ENCODE measurements at places on chromosomes 6 and 20.
A peak's percentile ranks its signal among the peaks of the same experiment; 100 is the strongest.

GRCh38 chr6:12939314-12939713 is 222.7 kb downstream of the PHACTR1 start:
- no peak for DNase-seq

GRCh38 chr20:39676857-39677391 is 714.8 kb downstream of the DHX35 start:
- DNase-seq = no peak

- no peak for DNase-seq
Measured at GRCh38 chr6:166588691-166589336, 2.3 kb upstream of the RAMACL start.

GRCh38 chr6:235763-236360 is 56.4 kb upstream of the DUSP22 start:
- DNase-seq = no peak

GRCh38 chr20:63096681-63097335 is 90.0 kb upstream of the BHLHE23 start:
- no peak for DNase-seq

GRCh38 chr6:46655803-46656202 is 3.0 kb downstream of the SLC25A27 start:
- no peak for DNase-seq

DNA sequence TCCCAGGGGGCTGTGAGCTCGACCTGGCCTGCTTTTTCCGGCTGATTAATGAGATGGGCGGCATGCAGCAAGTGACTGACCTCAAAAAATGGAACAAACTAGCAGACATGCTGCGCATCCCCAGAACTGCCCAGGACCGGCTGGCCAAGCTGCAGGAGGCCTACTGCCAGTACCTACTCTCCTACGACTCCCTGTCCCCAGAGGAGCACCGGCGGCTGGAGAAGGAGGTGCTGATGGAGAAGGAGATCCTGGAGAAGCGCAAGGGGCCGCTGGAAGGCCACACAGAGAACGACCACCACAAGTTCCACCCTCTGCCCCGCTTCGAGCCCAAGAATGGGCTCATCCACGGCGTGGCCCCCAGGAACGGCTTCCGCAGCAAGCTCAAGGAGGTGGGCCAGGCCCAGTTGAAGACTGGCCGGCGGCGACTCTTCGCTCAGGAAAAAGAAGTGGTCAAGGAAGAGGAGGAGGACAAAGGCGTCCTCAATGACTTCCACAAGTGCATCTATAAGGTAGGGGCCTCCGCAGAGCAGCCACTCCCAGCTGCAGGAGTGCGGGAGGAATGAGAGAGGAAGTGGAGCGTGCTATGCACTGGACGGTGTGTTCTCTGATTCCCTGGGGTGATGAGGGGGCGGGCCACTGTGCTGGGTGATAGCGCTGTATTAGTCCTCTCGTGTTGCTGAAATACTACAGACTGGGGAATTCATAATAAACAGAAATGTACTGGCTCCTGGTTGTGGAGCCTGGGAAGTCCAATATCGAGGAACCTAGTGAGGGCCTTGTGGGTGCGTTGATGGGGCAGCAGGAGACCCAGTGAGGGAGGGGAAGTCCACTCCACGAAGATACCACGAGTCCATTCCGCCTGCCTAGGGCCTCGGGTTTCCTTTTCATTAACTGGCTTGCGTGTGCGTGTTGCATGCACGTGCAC is 161.7 kb downstream of the DTNBP1 start:
- no peak for DNase-seq

DNA sequence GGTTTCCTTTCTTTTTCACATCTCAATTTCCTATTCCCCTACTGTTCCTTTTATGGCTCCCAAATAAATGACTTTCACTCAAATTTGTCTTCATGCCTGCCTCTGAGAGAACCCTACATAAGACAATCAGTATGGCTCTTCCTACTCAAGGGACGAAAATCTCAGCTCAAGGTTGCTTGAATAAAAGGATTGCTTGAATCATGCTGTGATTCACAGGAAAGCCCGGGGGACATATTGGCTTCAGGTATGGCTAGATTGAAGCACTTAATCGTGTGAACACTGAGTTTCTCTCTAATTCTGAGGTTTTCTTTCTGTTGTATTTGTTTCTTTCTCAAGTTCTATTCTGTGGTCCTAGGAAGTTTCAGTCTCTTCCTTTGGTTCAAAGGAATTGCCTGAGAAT is 140.3 kb upstream of the SULF2 start:
- no peak for DNase-seq

- DNase-seq = peak; percentile 27
Measured at GRCh38 chr20:62668441-62669027, 26.2 kb downstream of the SLCO4A1 start.

DNA sequence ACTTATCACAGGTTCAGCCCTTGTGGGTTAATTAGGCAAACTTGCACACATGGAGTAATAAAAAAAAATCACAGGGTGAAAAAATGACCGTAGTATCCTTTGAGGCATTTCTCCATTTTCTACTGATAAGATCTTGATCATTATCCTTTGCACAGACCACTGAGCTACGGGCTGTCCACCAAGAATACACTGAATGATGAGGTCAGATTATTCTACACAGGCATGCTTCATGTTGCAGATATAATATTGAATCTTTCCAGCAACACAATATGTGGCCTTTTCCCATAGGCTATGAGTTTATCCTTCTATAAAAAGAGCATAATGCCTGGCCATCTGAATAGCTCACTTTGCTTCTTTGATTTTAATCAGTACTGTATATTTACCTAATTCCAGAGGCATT is 168.9 kb downstream of the FRK start:
- no peak for DNase-seq

GRCh38 chr6:73733791-73734190 is 37.8 kb downstream of the CD109 start:
- DNase-seq = no peak

- DNase-seq = no peak
Measured at GRCh38 chr6:40717411-40718057, 130.4 kb upstream of the LRFN2 start.

DNA sequence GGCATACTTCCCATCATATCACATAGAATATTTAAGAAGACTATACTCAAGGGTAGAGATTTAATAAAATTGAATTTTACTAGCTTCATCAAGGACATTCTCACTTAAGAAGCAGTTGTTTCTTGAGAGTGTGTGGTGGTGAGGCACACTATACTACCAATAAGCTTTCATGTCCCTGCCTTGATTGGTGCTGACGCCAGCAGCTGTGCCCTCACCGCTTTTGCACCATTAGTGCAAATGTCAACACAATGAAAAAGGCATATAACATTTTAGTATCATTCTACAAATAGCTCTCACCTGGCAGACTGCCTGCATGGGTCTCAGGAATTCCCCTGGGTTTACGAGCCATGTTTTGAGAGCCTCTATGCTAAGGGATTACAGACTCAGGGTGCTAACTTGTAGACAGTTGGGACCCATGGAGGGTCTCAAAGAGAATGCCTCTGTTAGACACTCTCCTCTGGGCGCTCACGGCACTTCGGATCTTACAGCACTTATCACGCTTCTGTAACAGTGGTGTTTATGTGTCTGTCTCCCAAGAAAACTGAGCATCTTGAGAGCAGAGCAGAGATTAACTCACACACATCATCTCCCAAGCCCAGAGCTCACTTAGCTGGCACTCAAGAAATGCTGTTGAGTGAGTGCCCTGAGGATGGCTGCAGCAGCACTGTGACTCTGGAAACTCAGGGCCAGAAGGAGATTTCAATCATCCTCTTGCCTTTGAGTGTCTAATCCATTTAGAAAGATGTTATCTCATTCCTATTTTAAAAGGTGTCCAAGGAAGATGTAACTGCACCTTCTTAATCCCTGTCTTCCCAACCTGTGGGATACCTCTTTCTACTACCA is 143.3 kb upstream of the GPR6 start:
- DNase-seq = no peak

DNA sequence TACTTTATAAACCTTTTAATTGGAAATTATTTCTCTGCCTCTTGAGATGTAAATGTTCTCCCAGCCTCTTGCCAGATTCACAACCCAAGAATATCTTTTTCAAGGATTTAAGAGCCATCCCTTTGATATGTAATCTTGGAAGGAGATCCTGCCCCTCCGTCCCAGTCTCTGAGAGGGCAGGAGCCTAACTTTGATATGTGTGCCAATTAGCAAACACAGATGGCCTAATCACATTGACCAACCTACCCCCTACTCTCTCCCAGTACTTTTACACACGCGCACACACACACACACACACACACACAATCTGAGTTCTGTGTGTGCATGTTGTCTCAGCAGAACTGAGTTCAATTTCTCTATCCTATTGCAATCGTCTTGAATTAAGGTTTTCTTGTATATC is 623.8 kb downstream of the PHF3 start:
- no peak for DNase-seq

DNA sequence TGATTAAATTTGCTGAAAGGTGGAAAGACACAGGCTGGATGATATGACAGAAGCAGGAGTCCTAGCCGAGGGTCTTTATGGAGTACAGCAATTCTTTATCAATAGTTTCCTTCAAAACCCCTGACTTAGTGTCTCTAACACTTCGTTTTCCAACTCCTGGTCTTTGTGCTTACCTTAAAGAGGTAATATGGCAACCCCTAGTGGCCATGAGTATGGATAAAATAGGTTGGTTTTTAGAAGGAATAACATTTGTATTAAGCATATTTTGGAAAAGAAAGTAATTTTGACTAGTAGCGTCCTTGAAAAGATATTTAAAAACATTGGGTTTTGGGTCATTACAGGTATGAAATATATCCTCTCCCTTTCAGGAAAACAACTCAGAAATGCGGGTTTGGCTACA is 51.9 kb downstream of the VGLL2 start:
- DNase-seq = no peak

GRCh38 chr6:21438986-21439352 is 154.6 kb upstream of the SOX4 start:
- no peak for DNase-seq

- no peak for DNase-seq
Measured at GRCh38 chr6:150499882-150500312, 99.8 kb upstream of the PLEKHG1 start.

DNA sequence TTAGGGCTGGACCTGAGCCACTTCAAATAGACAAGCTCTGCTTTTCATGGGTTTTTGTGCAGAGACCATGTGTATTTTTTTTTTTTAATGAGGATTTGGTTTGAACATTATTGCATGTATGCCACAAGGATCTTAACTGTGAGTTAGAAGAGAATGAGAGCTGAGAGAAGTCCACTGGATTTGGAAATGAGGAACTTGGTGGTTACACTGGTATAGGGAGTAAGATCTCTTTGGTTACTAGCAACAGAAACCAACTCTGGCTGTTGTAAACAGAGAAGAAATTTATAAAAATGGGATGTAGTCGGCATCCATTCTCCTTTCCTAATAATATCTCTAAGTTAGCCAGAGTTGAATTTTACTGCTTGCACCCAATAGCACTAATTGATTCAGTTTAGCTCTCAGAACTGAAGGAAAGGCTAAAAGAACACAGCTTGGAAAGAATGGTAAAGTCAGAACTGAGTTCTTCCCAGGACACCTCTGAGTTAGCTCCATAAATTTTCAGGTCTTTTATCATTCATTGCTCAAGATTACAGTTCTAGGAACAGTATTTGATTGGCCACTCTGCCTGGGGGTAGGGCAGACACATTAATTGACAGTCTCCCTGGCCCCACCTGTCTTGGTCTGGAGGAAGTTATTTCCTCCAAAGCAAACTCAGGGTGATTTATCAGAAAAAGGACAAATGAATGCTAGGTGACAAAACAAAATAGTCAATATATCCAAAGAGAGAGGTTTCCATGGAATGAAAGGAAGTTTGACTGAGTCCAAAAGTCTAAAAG is 3.9 kb upstream of the WFDC2 start:
- no peak for DNase-seq

GRCh38 chr6:165618241-165618640 is 44.8 kb downstream of the PDE10A start:
- DNase-seq = no peak

GRCh38 chr6:66948106-66948505 is 1241.1 kb upstream of the EYS start:
- DNase-seq = no peak

DNA sequence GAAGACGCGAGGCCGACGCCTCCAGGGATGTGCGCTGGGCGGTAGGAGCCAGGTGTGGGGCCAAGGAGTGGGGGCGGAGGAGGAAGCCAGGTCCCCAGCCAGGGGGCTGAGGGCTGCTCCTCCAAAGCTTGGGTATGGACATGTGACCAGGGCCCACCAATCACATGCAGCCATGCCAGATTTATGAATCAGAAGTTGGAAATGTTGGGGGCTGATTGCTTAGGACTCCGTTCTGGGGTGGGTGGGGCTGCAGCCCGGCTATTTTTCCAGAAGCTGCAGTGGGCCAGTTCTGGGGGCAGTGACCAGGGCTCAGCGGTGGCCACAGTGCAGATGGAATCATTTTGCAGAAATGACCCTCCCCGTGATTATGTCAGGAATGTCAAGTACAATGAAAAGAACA is 96.0 kb downstream of the CEBPB start:
- DNase-seq = no peak

- no peak for DNase-seq
Measured at GRCh38 chr6:38170666-38171355, 351.3 kb downstream of the ZFAND3 start.
